BJ (cell line): ENCODE measurements at places on chromosomes 1 and 21. TPM values are rescaled to one million over a fixed set of nuclear protein-coding genes. Genes with fewer than 3 reads are reported as not detected.
A peak's percentile ranks its signal among the peaks of the same experiment; 100 is the strongest.

The ERO1B gene
- polyA plus RNA-seq = 0.74 and 2.2 TPM in 2 replicates

The ATP1A4 gene
- polyA plus RNA-seq = not detected in 2 replicates

GRCh38 chr1:30397576-30397975, 325.8 kb downstream of the MATN1 start:
- DNase-seq = no peak

- DNase-seq = no peak
Measured at GRCh38 chr1:145845144-145845513, 301 bp upstream of the NUDT17 start.

DNA sequence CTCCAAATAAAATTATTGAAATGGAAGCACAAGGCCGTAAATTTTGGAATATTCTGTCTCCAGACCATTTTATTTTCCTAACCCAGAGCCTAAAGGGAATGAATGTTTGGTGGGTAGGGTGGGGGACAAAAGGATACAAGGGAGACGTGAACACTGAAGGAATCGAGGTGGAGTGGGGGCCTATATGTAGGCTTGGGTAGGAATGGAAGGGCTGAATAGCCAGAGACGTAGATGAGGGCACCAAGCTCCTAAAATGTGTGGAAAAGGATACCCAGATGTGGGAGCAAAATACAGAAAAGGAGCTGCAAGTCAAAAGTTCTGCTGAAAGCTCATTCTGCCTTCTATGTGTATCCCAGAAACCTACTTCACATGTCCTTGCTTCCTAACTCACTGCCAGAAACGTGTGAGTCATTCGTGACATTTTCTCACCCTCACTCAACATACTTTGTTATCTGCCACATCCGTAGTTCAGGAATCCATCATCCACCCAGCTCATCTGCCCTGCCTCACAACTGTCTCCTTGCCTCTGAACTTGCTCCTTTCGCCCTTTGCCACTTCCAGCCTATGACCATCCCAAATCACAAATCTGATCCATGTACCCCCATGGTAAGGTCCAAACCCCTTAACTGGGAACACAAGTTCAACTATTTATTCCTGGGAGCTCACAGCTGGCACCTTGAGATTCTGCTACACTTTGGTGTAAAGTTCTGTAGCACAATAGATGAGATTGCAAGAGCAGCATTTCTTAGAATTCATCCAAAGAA, 84.1 kb upstream of the PRDX6 start:
- peak; percentile 70 for DNase-seq

DNA sequence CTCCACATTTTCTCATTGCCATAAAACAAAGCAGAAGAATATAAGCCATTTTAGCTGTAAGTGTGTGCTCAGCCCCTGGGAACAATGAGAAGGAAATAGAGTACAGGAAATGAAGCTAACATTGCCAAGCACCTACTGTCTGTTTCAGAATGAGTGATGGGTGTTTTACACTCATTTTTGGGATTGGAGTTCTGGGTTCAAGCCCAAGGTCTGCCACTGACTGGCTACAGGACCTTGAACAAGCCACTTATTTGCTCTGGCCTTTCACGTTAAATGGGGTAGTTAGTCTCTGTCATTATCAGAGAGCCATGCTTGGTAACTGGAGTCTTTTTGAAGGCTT, 80.7 kb upstream of the KAZN start:
- no peak for DNase-seq
